ENCODE measurements at places on chromosomes 5 and 9.

- no peak for DNase-seq
Measured at GRCh38 chr9:87336914-87337333, 160.7 kb upstream of the DAPK1 start.

DNA sequence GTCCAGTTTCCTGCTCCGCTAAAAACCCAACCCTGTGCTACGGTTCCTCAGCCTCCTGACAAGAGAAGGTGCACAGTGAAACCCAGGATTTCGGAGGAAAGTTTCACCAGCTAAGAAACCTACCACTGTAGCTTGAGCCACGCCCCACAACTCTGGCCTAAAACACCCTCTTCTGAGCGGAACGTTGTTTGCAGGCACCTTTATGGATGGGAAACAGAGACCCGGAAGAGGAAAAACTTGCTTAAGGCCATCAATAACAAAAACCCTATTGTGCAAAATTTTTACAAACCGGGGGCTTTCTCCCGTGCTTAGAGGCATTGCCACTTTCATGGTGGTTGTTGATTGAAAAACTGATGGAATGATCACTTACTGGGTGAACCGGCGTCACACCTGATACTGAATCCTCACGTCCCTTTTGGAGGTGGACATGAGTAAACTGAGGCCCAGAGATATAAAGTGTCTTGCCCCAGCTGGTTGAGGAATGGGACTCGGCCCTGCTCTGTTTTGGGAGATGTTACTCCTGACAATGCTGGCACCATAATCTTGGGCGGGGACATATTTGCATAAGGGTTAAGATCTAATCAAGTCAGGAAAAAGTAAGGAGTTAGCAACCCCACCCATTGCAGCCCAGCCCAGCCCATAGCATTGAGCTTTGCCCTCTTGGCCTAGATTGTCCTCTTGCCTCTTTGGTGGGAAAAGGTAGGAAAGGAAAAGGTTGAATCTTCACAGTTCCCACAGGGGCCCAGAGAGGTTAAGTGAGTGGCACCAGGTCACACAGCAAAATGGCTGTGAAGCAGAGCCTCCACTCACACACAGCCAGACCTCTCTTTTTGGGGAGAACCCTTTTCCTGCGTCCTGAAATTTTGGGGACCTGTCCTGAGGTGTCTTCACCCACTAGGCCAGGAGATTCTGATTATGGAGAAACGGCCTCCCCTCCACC lies 23.2 kb upstream of the PTGS1 start:
- no peak for DNase-seq

- DNase-seq, result no peak
Measured at GRCh38 chr5:151923866-151924476, 680 bp downstream of the GLRA1 start.

- no peak for DNase-seq
Measured at GRCh38 chr9:32503008-32503407, 23.0 kb downstream of the RIGI start.

GRCh38 chr5:167294882-167295680 lies 996.4 kb upstream of the WWC1 start:
- no peak for DNase-seq

DNA sequence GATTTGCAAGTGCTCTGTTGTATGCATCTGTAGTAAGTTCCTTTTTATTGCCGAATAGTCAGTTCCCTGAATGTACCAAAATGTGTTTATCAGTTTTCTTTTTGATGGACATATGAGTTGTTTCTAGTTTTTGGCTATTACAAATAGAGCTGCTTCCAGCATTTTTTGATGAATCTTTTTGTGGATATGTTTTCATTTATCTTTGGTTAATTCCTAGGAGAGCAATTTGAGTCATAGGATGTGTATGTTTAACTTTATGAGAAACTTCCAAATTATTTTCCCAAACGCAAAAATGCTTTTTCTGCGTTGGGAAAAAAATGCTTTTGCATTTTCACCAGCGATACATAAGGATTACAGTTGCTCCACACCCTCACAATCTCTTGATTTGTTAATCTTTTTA lies 287.7 kb downstream of the FER start:
- no peak for DNase-seq

- no peak for DNase-seq
Measured at GRCh38 chr5:56669534-56670483, 145.5 kb upstream of the MAP3K1 start.

DNA sequence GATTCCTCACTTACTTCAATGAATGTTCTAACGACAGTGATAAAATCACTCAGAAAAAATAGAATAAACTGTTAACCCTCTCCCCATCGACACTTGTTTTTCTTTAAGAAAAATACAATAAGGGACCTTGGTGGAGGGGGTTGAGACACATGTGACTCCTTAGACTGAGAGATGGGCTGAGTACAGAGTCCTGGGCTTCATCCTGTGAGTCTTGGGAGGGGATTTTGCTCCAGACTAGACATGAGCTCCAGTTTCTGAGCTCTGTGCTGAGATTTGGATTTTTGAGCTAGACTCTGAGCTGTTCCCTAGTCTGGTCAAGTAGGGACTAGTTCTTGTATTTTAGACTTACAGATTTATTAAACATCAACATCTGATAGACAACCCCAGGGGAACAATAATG lies 241.5 kb upstream of the MVB12B start:
- no peak for DNase-seq

- DNase-seq, result no peak
Measured at GRCh38 chr9:129176701-129177442, 1.2 kb downstream of the IER5L start.

DNA sequence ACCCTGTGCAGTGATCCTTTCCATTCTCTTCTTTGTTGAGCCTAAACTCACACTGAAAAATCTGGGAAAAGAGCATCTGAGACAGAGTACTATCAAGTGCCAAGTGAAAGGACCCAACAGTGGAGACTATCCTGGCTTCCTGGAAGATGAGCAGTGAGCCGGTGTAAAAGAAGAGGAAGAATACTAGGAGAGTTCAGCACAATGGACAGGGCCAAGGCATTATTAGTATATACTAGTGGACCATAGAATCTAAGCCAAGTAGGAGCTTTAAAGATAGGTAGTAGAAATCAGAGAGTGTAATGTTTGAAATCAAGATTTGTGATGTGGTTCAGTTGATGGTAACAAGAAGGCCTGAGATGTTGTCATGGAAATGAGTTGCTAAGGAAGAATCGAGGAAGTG lies 140.8 kb downstream of the CAMK4 start:
- DNase-seq, result no peak

DNA sequence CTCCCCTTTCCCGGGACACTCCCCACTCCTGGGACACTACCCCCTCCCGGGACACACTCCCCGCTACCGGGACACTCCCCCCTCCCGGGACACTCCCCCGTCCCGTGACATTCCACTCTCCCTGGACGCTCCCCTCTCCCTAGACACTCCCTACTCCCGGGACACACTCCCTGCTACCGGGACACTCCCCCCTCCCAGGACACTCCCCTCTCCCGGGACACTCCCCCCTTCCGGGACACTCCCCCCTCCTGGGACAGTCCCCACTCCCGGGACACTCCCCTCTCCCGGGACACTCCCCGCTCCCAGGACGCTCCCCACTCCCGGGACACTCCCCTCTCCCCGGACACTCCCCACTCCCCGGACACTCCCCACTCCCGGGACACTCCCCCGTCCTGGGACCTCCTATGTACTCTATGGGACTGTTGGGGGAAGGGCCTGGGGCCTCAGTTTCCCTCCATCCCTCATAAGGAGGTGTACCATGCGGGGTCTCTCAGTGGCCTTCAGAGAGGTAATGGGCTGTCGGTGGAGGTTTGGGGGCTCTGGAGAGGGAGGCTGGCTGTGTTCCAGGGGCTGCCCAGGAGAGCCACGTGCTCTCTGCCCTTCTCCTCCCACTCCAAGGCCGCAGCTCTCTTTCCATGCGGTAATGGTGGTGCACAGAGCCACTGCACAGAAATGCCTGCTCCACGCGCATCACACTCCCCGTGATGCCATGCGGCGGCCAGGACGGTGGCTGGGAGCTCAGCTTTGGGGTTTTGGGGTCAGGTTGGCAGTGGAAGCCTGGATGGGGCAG lies 96.2 kb downstream of the RXRA start:
- DNase-seq, result no peak

- no peak for DNase-seq
Measured at GRCh38 chr9:109020581-109021511, 7.5 kb upstream of the CTNNAL1 start.

- no peak for DNase-seq
Measured at GRCh38 chr9:96299823-96300222, 2.2 kb downstream of the HSD17B3 start.

DNA sequence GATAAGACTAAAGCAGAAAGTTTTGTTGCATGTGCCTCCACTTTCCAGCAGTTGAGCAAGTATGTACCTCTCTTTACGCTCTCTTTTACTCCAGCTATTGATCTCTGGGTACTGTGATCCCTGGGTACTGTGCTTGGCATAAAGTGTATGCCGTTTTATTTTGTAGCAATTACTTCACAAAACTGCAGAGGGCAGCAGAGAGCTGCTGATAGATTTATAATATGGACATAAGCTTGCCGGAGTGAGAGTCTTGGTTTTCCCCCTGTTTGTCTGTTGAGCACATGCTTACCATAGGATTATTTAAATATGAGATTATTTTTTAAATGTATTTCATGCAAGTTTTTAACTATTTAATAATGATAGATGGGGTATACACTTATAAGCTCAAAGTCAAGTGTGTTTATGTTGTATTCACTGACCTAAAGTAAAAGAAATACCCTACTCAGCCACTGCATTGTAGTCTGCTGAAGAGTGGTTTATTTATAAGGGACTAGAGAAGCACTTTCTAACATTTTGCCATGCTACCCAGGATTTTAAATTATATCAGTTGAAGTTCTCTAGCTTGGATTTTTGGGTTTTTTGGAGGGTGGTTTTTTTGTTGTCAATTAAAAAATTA lies 13.0 kb downstream of the TTC1 start:
- peak; percentile 5 for DNase-seq

- no peak for DNase-seq
Measured at GRCh38 chr9:20295555-20295954, 326.7 kb downstream of the MLLT3 start.

GRCh38 chr5:180873615-180874520 lies 12.8 kb upstream of the ZFP62 start:
- DNase-seq, result no peak

DNA sequence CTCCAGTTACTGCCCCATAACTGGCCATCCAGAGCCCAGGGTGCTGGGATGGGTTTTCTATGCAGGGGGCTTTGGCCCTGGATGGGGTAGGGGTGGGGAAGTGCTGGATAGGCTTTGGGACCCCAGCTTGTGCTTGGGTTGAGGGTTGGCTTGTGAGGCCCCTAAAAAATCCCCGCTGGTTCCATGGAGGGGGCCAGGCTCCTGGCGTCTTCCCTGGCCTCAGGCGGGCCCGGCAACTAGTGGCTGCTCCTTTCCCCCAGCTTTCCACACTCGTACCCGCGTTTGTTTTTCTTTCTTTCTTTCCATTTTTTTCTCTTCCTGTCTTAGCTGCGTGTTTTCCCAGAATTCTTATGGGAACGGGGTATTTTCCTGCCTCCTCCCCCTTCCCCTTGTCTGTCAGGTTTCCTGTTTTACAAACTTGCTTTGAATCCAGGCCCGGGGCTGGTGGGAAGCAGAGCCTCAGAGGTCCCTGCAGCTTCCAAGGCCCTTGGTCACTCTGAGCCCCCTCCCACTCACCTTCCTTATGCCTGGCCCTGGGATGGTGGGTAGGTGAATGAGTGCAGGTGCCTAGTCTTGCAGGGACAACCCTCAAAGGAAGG lies 40.2 kb downstream of the RGS3 start:
- no peak for DNase-seq

DNA sequence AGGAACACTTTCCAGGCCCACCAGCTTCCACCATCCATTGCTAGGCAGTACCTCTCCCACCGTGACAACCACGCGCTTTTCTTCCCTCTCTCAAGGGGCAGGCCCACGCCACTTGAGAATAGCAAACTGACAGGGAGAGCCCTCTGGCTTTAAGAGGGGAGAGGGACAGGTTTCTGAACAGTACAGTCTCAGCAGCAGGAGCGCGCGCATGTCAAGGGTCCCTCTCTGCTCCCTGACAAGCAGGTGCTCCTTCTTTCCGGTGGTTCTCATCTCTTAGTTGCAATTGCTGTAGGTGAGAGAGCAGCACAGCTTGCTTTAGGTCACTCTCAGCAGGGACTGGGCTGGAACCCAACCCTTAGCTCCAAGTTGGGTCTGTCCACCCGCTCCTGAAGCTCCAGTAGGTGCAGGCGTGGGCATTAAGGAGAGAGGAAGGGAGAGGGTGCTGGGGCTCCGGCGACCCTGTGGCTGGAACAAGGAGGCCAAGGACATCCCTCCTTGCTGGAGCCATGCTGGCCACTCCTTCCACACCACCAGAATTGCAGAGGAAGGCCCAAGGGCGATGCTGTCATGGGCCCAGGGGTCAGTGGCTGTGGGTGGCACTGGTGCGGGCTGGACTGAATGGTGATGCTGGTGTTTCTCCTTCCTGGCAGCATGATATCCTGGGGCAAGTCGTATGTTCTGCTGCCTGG lies 9.0 kb upstream of the PHF2 start:
- DNase-seq, result no peak

GRCh38 chr9:126715382-126715781 lies 89.5 kb upstream of the ZBTB43 start:
- no peak for DNase-seq

- DNase-seq, result no peak
Measured at GRCh38 chr5:79560771-79561524, 47.0 kb upstream of the HOMER1 start.

DNA sequence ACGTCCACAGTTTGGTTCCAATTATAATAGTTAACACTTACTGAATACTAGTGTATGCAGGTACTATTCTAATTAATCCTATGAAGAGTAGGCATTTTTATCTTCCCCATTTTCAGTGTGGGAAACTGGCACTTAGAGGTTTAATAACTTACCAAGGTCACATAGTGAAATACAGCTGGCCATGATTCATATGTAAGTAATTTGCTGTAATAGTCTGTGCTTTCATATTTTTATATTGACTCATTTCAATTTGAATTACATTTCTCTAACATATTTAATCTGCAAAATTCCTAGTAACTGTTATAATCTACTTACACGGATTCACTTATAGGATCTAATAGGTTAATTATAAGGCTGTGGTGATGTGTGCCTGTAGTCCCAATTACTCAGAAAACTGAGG lies 19.4 kb downstream of the CCNH start:
- no peak for DNase-seq

DNA sequence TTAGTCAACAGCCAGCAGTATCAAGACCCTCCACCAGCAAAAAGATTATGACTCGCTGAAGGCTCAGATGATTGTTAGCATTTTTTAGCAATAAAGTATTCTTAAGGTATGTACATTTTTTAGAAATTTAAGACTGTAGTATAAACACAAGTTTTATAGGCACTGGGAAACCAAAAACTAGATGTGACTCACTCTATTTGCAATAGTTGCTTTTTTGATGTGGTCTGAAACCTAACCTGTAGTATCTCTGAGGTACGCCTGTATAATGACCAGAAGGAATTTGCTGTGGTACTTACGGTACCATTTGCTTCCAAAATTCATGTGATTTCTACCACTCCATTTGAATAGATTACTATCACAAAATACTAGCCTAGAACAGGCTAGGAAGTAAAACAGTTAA lies 60.8 kb downstream of the WDR41 start:
- no peak for DNase-seq

DNA sequence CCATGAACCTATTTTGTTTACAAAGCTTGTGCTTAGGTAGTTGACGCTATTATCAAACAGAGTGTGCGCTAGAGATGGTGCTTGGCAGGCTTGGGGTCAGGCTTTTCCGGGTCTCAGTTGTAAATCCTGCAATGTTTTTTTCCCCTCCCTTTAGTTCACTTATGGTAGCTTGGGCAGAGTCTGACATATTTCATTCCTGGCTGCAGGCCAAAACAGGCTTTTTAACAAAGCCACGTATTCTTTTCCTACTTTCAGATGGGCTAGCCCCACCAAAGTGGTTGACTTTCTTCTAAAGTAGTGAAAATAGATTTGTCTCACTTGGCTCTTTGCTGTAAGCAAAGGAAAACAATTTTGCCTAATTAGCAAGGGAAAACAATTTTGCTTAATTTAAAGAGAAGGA lies 58.0 kb upstream of the FBN2 start:
- DNase-seq, result no peak

Data from stimulated activated CD8-positive, alpha-beta memory T cell treated with anti-CD3 and anti-CD28 coated beads, Interleukin-4, amount 100 ng/mL, for 1 hour (primary cell).